OCI-LY7 (cell line): ENCODE measurements at places on chromosomes 3 and 15. TPM values are rescaled to one million over a fixed set of nuclear protein-coding genes. Genes with fewer than 3 reads are reported as not detected.

DNA sequence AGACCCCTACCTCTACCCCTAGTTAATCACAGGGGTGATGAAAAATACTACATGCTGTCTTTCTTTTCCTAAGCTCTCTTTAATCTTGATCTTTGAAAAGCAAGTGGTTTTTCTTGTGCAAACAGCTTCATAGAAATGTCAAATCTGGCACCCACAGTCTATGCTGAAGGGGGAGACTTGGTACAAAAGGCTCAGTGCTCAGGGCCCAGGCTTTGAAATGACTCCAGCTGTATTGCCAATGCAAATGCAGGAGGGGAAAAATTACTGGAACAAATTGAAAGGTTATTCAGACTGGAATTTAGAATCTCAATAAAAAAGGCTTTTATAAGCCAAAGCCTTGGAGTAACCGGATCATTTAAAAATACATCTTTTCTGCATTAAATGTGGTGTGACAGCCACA lies 223.9 kb downstream of the LRTM1 start:
- DNase-seq = no peak

- DNase-seq = peak; percentile 88
These were observed 394 bp downstream of the OSBPL10 start for GRCh38 chr3:31980530-31981205.

DNA sequence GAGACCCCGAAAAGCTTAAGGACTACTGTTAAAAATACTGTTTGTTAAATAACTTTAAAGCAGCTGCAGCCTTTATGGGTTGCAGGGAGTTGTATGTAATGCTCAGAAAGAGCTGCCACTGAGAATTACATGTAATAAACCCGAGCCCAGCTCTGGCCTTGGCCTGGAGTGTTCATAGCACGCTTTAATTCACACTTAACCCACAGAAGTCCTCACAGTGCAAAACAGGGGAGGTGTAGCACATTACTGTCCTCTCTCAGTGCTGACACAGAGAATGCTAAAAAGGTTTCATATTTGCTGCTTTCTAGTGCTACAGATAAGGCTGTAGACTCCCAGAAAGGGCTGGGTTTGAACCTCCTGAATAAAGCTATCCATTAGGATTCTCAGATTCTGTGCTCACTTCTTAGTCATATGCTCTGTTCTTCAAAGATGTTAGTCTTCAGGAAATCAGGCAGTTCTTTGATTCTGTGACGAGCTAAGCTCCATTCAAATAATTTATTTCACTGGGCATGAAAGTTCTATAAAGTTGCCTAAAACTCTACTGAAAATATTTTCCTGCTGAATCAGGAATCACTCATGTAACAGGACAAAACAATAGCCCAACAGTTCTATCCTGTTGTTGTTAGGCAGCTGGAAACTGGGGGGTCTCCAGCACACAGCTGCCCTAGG lies 108.0 kb downstream of the SENP2 start:
- DNase-seq = no peak

DNA sequence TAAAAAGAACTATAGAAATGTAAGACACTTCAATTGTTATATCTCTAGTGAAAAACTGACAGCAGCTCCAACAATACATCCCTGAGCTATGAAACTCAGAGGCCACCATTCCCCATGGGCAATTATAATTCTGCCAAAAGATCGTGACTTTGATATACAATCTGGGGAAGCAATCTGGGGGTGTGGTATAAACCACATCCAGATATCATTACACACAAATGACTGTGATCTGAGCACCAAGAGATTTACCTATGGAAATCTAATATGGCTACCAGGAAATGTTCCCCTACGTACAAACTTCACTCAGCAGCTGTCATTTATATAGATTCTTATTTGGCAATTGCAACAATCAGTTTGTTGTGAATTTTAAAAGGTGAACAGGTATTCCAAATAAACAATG lies 110.3 kb downstream of the FRMD5 start:
- DNase-seq = no peak

GRCh38 chr3:196047391-196048030 lies 34.4 kb downstream of the TFRC start:
- no peak for DNase-seq

Gene SLC9C1
- total RNA-seq = not detected in 2 replicates
